Kidney epithelial cell (primary cell): ENCODE measurements at places on chromosomes 6 and 20. TPM values are rescaled to one million over a fixed set of nuclear protein-coding genes. Genes with fewer than 3 reads are reported as not detected.

The ZSCAN23 gene
- 1.6 and 3.1 TPM in 2 replicates for total RNA-seq

The ADAM33 gene
- 0.13 and 0.41 TPM in 2 replicates for total RNA-seq

DNA sequence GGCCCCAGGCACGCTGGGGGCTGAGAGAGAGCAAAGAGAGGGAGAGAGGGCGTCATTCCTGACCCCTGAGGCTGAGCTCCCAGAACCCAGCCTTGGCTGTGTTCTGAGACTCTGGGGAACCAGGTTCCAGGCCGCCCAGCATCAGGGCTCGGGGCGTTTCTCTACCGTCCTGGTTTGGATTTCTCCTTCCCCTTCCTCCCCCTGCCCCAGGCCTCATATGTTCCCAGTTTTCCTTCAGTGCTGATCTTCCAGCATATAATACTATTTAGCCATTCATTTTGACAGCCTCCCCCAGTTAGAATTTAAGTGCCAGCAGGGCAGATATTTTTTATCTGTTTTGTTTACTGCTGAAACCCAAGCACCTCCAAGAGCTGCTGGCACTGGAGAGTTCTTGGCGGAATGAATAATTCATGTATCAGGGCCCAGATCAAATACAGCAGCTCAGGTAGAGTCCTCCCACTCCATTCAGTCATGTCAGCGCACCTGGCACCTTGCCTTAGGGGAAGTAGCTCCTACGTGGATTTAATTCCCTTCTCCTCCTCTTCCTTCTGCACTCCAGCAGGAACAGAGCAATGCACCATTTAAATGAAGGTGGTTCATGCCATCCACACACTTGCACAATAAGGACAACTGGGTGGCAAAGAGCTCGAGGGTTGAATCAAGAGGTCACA, 23.4 kb upstream of the FRMD1 start:
- DNase-seq: no peak

The PHACTR3 gene
- 0.14 TPM in 1 of 2 replicates, not detected in the other for total RNA-seq

The CLDN20 gene
- total RNA-seq: not detected in 2 replicates

The RBPJL gene
- total RNA-seq: not detected in 2 replicates

DNA sequence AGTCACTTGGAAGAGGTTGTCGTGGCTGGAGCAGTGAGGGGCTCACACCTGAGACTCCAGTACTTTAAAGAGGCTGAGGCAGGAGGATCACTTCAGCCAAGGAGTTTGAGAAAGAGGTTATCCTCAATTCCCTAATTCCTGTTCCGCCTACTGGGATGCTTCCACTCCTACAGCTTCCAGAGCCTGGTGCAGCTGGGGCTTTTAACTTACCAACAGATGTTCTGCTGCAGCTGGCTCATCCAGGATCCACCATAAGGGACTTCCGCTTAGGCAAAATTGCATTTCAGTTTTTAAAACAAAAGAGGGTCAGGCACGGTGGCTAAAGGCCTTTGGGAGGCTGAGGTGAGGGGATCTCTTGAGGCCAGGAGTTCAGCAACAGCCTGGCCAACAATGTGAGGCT, 59.1 kb upstream of the CDYL start:
- DNase-seq: no peak
